ENCODE measurements at places on chromosomes 5 and 9.

GRCh38 chr5:115589043-115589442, 13.2 kb downstream of the TICAM2 start:
- no peak for DNase-seq

- DNase-seq = no peak
Measured at GRCh38 chr5:85441156-85441555, 1056.5 kb upstream of the EDIL3 start.

DNA sequence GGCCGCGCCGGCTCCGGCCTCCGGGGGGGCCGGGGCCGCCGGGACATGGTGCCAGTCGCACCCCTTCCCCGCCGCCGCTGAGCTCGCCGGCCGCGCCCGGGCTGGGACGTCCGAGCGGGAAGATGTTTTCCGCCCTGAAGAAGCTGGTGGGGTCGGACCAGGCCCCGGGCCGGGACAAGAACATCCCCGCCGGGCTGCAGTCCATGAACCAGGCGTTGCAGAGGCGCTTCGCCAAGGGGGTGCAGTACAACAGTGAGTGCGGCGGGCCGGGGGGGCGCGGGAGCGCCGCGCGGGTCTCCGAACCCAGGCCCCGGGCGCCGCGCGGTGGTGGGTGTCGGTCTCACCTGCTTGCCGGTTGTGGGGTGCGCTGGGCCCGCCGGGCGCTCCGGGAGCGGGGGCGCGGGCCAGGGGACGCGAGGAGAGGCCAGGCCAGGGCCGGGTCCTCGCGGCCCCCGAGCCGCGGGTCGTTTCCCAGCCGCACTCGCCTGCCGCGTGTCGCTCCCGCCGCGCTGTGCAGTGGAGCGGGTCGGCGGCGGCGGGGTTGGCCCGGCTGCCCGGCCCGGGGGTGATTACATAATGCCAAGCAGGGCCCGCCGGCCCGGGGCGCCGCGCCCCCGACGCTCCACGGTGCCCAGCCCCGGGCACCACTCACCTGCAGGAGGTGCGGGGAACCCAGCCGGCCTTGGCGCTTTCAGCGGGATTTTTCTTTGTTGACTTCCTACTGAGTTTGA, 492 bp downstream of the RABL6 start:
- no peak for DNase-seq

- no peak for DNase-seq
Measured at GRCh38 chr5:79743846-79744605, 54.4 kb downstream of the CMYA5 start.

DNA sequence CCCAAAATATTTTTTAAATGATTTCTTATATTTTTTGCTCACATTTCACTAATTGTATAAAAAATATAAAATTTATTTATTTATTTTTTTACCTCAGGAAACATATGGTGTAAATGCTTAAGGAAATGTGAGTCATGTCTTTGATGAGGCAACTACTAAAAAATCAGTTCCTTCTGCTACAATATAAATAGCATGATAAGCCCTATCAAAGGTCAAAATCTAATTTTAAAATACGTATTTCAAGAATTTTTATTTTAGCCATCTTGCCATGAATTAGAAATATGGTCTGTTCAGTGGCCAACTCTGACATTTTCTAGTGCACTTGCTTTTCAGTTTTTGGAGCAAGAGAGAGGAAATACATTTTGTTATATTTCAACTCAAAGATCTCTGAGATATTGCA, 50.5 kb downstream of the PDE4D start:
- DNase-seq = no peak

- DNase-seq = no peak
Measured at GRCh38 chr9:113888976-113889375, 12.9 kb downstream of the ZNF618 start.
